NCI-H1105 treated with DMSO at 0.1 percent for 48 hours (cell line): ENCODE measurements at places on chromosomes 3 and 15.

GRCh38 chr3:12894629-12895028 lies 53.3 kb upstream of the RPL32 start:
- no peak for DNase-seq

GRCh38 chr3:166351461-166351860 lies 514.2 kb upstream of the BCHE start:
- no peak for DNase-seq

- DNase-seq, result no peak
Measured at GRCh38 chr3:17585394-17586325, 156.8 kb downstream of the TBC1D5 start.

GRCh38 chr3:13414040-13414729 lies 5.9 kb downstream of the NUP210 start:
- no peak for DNase-seq

- DNase-seq, result no peak
Measured at GRCh38 chr3:186461141-186461540, 83.0 kb downstream of the CRYGS start.

- no peak for DNase-seq
Measured at GRCh38 chr3:52463416-52463815, 8.0 kb downstream of the NISCH start.

GRCh38 chr15:90209591-90209990 lies 8.5 kb downstream of the SEMA4B start:
- no peak for DNase-seq

GRCh38 chr15:82653483-82654168 lies 6.5 kb upstream of the CPEB1 start:
- no peak for DNase-seq

DNA sequence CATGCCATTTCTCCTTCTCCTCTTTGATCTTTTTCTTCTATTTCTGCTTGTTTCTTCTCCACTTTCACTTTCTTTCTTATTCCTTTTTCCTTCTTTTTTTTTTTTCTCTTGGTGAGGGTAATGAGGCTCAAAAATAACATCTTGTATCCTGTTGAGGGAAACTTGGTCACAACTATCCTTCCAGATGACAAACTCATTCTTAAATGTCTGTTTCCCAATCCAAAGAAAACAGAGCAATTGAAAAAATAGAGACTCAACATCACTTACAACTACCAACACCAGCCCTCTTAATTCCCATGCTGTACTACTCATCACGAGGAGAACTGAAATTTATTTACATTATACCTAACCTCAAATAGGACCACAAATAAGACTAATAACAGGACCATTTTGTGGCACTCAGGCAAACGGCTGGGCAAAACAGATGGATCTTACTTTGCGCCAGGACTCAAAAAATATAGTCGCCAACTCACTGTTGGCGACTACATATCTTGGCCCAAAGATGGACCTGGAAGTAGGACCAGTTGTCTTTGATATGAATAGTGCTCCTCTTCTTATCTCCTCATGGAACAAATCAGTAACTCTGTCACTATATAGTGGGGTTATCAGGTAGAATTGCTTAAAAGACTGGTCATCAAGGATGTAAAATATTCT lies 343.9 kb downstream of the ZBTB20 start:
- no peak for DNase-seq

DNA sequence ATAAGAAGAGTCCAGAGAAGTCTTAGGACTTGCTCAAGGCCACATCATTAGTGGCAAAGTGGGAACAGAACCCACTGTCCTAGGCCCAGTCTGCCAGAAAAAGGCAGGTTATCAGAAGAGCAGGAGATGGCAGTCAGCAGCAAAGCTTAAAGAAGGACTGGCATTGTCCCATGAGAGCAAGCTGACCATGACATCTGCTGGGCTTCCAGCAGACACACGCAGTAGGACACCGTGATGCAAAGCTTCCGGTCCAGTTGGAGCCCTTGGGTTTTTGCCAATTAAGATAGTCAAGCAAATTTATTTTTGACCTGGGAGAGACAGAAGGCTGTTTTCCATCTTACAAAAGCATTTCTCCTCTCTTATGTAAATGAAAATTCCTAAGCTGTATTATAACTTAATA lies 42.1 kb downstream of the ZBTB38 start:
- DNase-seq, result no peak

DNA sequence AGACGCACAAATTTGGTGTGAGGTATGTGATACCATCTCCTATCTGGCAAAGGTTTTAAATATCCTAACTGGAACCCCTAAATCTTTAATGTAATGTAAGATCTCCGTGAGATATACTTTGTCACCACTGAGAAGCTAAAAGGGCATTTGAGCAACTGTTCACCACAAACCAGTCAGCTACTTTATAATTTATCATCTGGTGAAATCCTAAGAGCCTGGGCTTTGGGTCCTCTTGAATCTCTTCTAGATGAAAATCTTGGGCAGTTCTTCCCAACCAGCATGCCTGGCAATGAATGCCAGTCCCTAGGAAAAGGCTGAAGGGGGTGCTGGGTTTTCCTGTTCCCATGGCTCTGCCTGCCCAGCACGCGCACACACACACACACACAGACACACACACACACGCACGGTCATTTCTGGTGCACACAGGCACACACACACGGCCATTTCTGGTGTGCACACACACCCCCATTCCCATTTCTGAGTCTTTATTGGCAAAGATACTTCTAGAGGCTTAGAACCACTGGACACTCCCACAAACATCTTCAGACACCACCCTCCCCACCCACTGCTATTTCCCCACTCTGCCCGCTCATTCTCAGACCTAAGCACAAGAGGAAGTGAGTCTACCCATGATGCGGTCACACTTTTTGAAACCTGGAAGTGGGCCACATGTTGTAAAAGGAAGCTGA lies 72.6 kb downstream of the MYO1E start:
- DNase-seq, result no peak
